CD4-positive, alpha-beta T cell treated with Interleukin-10 for 1 hour (primary cell): ENCODE measurements at places on chromosomes 7 and 10.

- DNase-seq = no peak
These were observed 17.8 kb upstream of the GATA3 start for GRCh38 chr10:8036506-8037198.

- DNase-seq = no peak
These were observed 166.0 kb upstream of the TCF7L2 start for GRCh38 chr10:112784022-112784461.

GRCh38 chr7:27346531-27347275 is 104.1 kb downstream of the EVX1 start:
- no peak for DNase-seq

DNA sequence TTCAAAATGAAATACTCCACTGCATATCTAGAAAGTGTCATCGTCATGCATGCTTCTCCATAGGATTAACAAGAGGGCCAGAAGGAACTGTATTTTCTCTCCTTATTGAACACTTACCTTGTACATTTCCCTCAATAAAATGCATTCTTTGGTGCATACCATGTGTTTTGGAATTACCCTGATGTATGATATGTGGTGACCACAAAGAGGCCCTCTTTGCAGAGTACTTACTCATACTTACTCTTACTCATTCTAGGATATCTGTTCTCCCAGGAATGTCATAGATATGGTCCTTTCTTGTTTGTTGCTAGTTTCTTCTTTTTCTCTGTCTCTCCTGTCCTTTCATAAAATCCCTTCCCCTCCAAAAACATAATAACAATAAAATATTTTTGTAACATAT is 1087.1 kb upstream of the POT1 start:
- no peak for DNase-seq

- no peak for DNase-seq
These were observed 85.5 kb downstream of the GLRX3 start for GRCh38 chr10:130221456-130222375.

- DNase-seq = no peak
These were observed 82.5 kb downstream of the ZNF467 start for GRCh38 chr7:149690688-149691446.

GRCh38 chr7:54674891-54675290 is 84.1 kb downstream of the SEC61G start:
- DNase-seq = no peak

- no peak for DNase-seq
These were observed 78.4 kb downstream of the PDE1C start for GRCh38 chr7:31991846-31992245.

DNA sequence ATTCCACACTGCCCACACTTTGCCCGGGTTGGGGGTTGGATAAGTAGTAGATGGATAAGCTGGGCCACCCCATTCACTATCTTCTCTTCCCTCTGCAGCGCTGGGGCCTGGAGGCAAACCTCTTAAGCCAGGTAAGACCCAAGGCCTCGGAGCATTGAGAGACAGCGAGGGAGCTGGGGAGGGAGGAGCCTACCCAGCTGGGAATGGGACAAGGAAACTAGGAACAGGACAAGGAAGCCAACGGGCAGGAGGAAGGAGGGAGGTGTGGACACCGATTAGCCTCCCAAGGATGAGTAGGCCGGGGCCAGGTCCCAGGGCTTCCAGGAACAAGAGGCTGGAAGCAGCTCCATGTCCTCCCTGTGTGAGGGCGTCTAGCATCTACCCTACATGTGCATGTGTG is 9.6 kb downstream of the ELN start:
- no peak for DNase-seq

DNA sequence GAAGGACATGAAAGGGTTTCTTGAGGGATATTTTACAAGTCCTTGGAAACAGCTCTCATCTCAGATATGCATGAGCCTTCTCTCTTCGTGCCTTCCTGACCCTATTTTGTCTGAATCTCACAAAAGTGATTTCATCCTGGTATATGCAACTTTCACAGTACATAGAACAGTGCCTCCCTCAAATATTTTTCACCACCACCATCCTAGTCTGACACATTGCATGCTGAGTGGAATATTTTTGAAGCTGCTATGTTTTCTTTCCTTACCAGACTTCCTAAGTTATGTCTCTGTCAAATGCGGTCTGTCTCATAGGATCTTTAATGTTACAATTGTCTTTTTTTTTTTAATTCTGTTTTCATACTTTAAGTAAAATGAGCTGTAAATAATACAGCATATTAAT is 673.3 kb upstream of the LRRN3 start:
- no peak for DNase-seq

DNA sequence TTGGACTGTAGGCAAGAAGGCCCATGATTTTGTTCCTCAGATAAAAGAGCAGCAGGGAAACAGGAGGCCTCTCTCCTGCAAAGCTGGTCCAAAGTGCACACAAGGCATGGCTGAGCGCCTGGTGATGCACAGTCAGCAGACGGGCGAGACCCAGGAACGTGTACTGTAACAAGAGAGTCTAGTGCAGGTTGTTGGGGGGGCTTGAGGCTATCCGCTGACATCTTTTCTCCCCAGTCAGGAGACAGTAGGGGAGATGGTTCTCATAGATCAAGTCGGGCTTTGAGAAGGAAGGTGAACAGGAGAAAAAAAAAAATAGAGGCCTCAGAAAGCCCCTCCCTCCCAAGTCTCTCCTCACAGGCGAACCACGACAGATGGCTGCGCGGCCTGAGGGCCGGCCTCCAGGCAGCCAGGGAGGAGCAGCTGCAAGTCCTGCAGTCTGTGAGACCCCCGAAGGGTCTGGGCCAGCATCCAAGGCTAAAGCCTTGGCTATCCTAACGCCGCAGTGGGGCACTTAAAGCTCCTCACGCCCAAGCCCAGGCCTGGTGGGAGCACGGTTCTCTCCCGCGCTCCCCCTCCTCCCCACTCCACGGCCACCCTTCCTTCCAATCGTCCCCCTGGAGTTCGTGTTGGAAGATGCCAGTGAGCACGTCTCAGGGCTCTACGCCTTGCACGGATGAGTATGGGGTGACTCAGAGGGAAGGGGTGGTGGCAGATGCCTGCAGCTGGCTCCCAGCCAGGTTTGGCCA is 68.3 kb downstream of the PRKAG2 start:
- no peak for DNase-seq

DNA sequence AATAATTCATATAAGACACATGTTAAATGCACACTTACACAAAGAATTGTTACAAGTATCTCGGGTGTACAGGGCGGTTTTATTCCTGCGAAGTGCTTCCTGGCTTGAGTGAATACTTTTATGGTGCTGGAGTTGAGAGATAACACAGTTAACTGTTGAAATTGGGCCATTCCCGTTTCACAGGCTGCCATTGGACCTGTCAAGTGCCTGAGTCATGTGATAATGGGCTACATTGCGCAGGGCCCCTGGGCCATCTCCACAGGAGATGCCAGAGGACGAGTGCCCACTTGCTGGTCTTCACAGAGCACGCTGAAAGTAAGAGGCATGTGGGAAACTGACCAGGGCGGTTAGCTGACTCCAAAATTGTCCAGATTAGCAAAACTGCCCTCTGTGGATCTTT is 4.8 kb downstream of the FBH1 start:
- no peak for DNase-seq

- no peak for DNase-seq
These were observed 28.0 kb upstream of the STMP1 start for GRCh38 chr7:135634191-135634878.

DNA sequence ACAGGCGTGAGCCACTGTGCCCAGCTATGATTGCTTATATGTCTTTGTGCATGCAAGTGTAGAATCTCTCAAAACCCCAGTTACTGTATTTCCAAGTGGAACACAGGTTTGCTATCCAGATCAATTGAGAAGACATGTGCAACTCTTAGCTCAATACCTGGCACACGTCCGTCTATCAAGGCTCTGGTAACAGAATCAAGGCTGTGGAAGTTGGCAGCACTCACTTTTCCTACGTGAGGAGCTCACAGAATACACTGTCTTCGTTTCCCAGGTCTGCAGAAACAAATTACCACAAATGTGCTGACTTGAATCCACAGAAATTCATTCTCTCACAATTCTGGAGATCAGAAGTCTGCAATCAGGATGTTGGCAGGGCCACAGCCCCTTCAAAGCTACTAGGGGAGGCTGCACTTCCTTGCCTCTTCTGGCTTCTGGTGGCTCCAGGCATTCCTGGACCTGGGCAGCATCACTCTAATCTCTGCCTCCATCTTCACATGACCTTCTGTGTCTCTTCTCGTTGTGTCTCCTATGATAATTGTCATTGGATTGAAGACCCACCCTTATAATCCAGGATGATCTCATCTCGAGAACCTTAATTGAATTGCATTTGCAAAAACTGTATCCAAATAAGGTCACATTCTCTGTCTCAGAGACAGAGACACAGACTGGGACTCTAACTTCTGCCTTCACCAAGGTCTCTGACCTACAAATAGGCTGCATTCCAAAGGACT is 84.8 kb upstream of the C7orf33 start:
- no peak for DNase-seq

DNA sequence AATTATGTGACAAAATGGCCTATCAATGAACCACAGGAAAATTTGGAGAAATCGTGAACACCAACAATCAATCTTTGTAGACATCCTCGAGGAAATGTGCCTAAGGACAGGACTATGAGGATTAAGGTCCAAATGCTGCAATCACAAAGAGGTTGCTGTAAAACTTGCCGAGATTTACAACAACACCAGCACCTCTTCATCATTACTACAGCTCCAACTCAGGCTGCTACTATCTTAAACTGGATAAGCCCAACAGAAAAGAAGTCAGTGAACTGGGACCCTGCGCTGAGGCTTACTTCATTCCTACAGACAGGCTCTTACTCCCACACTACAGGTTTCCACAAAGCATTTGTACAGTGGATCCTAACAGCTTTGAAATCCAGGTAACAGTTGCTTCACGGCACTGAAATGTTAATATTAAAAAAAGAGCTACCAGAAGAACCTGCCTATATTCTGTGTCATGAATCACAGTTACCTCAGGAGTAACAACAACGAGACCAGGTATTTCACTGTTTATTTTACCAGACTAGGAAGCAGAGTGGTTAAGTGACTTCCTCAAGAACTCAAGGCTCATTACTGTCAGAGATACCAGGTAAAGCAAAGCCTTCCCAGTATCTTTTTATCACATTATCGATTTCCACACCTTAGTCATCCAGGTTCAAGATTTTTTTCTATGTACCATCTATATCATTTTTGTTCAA is 23.9 kb downstream of the CACUL1 start:
- DNase-seq = no peak

GRCh38 chr7:118311121-118311836 is 86.8 kb downstream of the ANKRD7 start:
- DNase-seq = no peak

DNA sequence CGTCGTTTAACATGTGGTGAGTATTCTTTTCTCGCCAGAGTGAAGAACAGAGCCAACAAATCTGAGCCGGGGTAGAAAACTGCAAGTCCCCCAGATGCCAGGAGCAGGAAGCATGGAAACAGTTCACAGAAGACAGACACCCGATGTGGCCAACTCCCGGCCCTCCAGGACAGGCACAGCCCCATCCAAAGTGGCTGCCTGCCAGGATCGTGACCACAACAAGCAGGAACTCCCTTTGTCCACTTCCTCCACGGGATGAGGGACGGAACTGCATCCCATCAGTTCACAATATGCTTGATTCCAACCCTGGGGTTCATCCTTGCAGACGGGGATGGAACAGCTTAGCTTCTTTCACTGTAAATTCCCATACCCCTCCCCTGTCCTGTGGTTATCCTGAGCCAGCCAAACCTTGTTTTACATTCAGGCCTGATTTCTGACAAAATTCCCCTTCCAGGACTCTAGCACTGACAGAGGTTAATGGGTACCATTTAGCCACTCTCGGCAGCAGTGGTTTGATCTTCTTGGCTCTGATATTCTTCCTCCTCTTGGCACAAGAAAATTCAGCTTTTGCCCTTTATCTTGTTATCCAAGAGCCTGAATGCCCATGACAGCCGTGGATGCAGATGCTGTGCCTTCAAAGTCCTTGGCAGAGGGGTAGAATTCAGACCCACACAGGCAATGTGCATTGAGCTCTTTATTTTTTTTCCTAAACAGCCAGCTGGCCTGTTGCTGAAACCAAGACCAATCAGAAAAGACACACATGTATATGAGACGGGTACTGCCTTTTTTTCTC is 105.5 kb upstream of the FAM204A start:
- DNase-seq = no peak

GRCh38 chr7:6504996-6505395 is 46.3 kb downstream of the GRID2IP start:
- DNase-seq = no peak

GRCh38 chr7:31108097-31108657 is 56.1 kb downstream of the ADCYAP1R1 start:
- no peak for DNase-seq

- no peak for DNase-seq
These were observed 250.9 kb downstream of the MAD1L1 start for GRCh38 chr7:1981878-1982230.
